Uterine smooth muscle cell (primary cell): ENCODE measurements at places on chromosomes 3 and 15. TPM values are rescaled to one million over a fixed set of nuclear protein-coding genes. Genes with fewer than 3 reads are reported as not detected.

MASP1 gene
- total RNA-seq = 56.8 and 123 TPM in 2 replicates

ACP3 gene
- total RNA-seq = 11.1 and 27.1 TPM in 2 replicates

GRM2 gene
- total RNA-seq = under 0.01 TPM in 2 replicates

SLC28A1 gene
- total RNA-seq = under 0.01 and 0.12 TPM in 2 replicates
